Gastrocnemius medialis (tissue), 4 donors: ENCODE measurements at places on chromosomes 2 and 18. TPM values are rescaled to one million over a fixed set of nuclear protein-coding genes. Genes with fewer than 3 reads are reported as not detected.

DNA sequence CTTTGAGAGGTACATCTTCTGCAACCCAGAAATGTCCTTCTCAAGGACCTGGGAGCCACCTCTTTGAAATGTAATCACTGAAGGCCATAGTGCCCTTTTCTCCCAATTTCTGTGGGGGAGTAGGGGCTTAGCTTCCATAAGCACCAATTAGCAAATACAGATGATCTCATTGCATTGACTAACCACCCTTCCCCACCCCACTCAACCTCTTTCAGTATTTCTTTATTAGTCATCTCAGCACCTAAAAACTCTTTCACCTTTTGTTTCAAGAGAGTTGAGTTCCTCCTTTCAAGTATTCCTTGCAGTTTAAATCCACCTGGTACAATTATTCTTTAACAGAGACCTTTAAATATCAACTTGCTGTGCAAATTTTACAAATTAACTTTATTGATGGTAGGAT is 1011.8 kb upstream of the CDH2 start:
- H3K27me3 ChIP-seq = no peaks in the 10 kb centered on the region
- no peak for DNase-seq
- no peaks in the 10 kb centered on the region for H3K4me1 ChIP-seq

DNA sequence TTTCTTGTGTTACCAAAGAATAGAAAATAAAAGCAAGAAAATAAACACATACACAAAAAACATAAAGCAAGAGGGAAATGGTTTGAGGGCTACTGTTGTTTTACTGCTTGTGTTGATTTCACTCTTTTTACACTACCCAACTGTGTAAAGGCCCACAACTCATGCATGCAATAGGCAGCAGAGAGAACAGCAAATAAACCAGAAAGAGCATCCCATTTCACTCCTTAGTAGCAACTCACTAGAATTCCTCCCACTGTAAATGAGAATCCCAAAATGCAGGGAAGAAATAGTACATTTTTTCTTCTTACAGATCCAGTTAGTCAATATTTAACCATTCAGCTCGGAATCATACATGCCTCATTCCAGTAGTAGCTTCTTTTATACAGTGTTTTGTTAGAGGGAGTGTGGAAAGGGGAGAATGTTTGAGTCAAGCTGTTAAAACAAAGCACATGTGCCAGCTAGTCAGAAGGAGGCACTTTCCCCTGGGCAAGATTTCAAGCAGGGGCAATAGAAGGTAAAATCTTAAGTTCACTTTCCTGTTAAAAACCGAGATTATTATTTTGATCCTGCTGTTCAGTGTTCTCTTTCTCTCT is 147.2 kb upstream of the FAM98A start:
- H3K27me3 ChIP-seq = no peaks in the 10 kb centered on the region
- DNase-seq = no peak
- no peaks in the 10 kb centered on the region for H3K36me3 ChIP-seq
- no peak overlapping the region for H3K27ac ChIP-seq
- H3K4me1 ChIP-seq = no peaks in the 10 kb centered on the region

- H3K4me1 ChIP-seq = no peaks in the 10 kb centered on the region
- no peaks in the 10 kb centered on the region for H3K36me3 ChIP-seq
- no peak overlapping the region for H3K4me3 ChIP-seq
- no peak overlapping the region for H3K27ac ChIP-seq
- H3K27me3 ChIP-seq = no peaks in the 10 kb centered on the region
Observed at GRCh38 chr18:31176531-31176930, 13.9 kb upstream of the DSC1 start.

The VWC2L gene
- total RNA-seq = not detected

The CCDC74B gene
- not detected for total RNA-seq
